ENCODE measurements at places on chromosomes 2 and 18.

GRCh38 chr2:235698028-235698427, 204.2 kb downstream of the AGAP1 start:
- DNase-seq: no peak

DNA sequence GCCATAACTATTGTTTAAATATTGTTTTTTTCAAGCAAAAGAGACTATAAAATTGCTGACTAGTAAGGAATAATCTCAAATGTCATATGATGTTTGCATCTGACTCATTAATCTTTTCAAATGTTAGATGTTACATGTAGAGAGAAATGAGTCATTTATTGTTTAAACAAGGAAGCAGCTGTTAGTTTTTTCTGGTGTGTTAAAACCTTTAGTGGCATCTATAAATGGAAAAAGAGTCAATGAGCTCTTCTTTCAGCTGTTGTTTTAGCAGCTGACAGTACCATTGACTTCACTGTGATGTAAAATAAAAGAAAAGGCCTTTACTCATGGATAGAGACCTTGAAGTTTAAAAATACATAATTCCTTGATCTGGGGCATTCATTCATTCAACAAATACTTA, 1.8 kb upstream of the KLHL41 start:
- DNase-seq: peak; percentile 88

- DNase-seq: peak; percentile 85
Observed at GRCh38 chr18:21489119-21489750, 111.3 kb downstream of the ESCO1 start.

GRCh38 chr2:72138011-72138881, 9.4 kb downstream of the CYP26B1 start:
- DNase-seq: no peak

DNA sequence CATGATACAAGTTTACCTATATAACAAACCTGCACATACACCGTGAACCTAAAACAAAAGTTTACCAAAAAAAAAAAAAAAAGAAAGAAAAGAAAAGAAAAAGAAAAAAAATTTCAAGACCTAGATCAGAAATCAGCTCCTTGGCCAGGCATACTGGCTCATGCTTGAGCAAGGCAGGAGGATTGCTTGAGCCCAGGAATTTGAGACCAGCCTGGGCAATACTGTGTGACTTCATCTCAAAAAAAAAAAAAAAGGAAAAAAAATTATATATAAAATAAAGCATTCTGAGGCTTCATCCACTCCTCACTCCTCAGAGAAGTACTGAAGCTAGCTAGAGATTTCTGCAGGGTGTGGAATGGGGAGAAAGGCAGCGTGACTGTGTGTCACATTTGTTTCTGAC, 11.8 kb upstream of the PROC start:
- DNase-seq: no peak

DNA sequence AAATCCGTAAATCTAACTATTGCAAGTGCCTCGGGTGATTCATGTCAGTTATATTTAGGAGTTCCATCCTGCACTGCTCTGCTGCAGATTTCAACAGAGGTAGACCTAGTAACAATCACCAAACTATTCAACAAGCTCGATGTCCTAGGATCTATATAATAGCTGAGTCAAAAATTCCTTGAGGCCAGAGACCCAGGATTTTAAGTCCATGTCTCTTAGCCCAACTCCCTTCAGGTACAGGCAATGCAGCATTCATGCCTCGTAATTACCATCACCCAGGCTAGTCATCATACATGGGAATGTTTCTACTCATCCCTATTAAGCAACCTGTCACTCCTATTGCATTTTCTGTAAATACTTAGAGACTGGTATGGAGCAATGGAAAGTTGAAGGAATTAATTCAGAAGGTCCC, 729 bp downstream of the TM4SF20 start:
- no peak for DNase-seq

GRCh38 chr2:207008105-207008990, 69.0 kb downstream of the CPO start:
- DNase-seq: peak; percentile 64

DNA sequence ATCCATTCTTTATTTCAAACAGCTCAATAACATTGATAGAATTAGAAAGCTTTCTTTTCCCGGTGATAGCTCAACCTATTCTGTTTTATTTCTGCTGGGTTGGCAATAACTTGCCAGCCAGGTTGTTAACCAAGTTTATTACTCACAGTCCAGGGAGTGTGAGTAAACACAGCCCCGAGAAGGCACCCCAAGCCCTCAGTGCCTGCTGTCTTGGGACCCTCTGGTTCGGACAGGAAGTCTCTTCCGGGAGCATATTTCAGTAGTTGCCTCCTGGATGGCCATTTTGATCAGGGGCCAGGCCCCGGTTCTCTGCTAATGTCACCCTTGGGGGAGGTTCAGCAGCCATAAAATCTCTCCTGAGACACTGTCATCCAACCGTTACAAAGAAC, 176.8 kb downstream of the INO80D start:
- no peak for DNase-seq

DNA sequence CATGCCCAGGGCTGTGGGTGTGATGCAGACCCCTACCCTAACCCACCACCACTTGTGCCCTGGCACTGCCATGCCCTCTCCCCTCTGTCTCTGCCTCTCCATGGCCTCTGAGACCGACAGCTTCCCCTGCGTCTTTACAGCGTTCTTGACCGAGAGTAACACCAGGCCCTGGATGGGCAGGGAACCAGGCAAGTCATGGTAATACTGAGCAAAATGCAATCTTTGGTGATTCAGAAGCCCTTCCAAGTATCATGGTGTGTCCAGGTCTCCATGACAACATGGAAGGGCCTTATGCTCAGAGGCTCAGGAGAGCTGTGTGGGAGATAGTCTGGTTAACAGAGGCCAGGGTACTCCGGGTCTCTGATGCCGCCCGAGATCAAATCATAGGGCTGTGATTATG, 176.1 kb downstream of the KLHL29 start:
- no peak for DNase-seq

GRCh38 chr2:174485788-174486562, 854 bp downstream of the GPR155 start:
- peak; percentile 34 for DNase-seq

DNA sequence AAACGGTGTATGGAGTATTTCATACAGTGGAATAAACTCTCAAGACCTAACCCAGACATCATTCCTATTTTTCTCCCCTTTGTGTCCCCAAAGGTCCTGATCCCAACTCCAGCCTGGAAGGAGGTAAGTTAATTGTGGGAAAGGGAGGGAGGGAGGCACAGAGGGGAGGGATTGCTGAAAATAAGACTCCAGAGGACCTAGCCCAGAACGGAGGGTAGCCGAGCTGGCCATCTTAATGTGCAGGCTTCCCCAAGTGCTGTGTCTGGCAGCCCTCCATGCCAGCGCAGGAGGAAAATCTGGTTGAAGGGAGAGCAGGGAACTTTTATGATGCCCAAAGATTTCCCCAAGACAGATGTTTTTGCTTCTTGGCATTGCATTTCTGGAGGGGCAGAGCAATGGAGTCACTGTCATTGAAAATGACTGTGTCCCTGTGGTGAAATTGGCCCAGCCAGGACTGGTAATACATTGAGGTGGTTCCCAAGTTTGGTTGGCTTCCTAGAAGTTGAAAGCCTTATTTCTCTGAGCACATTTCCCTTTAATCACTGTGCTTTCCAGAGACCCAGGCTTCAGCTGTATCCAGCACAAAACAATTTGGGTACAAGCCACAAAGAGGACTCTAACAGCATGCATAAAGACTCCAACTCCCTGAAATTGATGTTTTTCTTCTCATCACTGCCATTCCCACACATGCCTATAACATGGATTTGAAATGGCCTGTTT, 202.7 kb downstream of the AGPS start:
- no peak for DNase-seq

GRCh38 chr2:149042881-149043280, 4.4 kb downstream of the LYPD6B start:
- DNase-seq: no peak

DNA sequence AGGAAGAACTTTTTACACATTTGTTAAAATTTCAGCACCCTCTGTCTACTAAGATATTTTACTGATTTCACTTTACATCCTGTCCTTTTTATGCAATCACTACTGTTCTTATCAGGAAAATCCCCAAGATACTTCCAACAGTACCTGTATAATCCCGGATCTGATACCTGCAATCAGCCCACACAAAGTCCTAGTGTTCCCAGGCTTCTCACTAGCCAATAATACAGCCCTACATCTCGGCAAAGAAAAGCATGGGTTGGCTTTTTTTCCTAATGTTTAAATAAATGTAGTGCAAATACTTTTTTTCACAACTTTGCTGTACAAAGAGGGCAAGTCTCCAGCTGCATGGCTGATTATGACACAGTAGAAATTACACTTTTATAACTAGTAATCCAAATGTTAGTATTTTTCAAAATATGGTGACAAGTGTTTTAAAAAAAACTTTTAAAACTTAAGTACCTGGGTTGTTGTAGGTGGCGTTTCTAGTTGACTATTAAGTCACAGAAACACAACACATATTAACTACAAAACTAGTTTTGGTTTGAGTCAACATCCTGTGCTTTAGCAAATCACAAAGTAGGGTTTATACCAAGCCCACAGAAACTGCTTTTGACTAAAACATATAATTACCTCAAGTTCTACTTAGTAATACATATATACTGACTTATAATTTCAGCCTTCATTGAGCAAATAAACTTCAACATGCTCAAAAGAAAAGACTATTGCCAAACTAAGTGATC, 19.5 kb downstream of the CNOT11 start:
- no peak for DNase-seq

DNA sequence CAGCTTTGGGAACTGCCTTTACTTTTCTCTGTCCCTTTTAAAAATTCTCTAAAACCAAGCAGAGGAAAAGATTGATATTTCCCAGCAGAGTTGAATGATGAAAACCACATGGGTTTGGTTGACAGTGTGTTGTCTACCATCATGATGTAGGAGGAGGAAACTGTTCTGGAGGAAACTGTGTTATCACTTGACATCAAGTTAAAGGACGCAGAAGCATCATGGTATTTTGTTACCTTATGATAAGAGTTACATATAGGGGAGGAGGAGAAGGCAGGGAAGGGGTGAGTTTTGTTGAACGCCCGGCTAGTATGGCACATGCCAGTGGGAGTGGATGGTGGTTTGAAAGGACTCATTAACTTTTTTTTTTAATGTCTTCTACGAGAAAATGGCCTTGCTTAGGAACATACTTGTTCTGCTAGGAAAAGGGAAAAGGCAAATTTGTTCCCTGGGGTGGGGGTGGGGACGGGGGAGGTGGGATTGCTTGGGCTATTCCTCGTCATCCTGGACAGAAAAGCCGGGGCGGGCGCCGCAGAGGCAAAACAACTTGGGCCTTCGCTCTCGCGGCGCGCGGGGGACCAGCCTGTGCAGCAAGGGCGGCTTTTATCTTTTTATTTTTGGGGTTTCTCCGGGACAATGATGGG, 766 bp downstream of the TMEM17 start:
- peak; percentile 7 for DNase-seq

- DNase-seq: no peak
Observed at GRCh38 chr2:225120186-225120585, 77.9 kb upstream of the DOCK10 start.

DNA sequence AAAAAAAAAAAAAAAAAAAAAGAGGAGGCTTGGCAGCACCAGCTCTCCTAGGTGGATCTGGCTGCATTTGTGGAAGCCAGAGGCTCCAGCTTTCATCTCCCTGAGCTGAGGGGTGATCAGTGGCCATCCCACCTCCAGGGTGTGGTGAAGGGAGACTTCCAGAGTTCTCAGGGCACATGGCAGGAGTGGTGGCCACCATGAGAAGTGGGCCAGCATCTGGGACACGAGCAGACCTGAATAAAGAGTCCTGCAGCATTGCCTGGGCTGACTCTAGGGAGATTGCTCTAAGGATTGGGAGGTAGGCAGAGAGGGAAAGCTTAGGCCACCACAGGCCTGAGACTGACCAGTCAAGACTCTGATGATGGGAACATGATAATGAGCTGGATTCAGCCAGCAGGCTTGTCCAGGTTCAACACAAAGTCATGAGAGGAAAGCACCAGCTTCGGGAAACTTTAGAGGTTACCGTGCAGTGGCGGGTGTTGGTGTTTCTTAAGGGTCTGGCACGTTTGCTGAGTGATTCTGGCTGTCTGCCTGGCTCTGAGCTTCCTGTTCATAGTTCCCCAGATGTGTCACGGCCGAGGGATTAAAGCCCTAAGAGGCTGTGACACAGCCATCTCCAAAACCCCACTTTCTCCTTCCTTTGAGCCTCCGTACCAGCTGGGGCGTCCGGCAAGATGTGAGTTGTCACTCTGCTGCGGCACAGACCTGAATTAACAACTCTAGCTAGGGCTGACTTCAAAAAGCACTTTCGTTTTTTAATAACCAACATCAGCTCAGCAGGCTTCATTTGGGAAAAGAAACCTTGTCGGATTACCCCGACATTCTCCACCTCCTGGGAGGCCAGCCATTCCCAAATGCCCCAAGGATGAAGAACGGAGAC, 38.3 kb upstream of the IL1R1 start:
- peak; percentile 67 for DNase-seq

DNA sequence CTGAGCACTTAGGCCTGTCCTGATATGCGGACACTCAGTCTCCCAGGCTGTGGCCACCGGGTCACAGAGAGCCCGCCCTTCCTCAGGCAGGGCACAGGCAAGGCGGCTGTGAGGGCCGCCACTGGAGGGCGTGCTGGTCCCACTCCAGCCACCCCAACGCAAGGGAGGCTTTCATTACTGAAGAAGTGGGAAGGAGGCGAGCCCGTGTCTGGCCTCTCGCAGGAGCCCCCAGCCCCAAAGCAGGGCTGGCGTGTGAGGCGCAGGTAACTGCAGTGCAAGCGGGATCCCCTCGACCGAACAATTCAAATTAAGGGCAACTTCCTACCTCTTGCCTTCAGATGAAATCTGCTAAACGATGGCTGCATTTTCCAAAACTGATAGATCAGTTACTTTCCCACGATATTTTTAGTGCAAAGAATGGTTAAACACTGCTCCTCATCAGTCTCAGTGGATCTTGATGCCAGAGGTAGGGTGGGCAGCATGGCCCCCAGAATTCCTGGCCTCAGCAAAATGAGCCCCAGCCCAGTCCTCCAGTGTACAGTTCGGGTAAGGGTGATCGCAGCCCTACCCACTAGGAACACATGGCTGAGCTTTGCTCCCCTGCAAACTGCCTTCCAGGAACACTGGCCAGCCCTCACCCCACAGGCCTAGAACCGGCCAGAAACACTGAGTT, 97.2 kb downstream of the SEPTIN10 start:
- peak; percentile 81 for DNase-seq
